ENCODE measurements at places on chromosomes 6 and 20.

GRCh38 chr6:11067348-11067747 is 23.2 kb upstream of the ELOVL2 start:
- no peak for DNase-seq

- no peak for DNase-seq
Measured at GRCh38 chr6:37702314-37702713, 4.6 kb upstream of the MDGA1 start.

- DNase-seq: no peak
Measured at GRCh38 chr6:95866732-95867131, 149.0 kb upstream of the FUT9 start.

DNA sequence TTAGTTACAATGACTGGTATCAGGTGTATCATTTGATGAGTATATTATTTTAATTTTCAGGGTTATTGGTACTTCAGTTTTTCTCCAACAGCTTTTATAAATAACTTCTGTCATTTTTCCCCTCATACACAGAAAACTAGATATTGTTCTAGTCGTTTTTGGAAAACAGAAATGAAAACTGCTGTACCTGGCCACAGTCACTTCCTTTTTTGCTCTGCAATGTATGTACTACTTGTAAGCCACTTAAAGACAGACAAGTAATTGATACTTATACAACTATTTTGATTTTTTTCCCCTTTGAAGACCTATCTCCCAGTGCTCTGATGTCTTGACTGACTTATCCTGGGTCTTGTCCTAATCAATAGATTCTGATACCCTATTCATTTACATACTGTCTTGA is 218.6 kb upstream of the RUNX2 start:
- no peak for DNase-seq

DNA sequence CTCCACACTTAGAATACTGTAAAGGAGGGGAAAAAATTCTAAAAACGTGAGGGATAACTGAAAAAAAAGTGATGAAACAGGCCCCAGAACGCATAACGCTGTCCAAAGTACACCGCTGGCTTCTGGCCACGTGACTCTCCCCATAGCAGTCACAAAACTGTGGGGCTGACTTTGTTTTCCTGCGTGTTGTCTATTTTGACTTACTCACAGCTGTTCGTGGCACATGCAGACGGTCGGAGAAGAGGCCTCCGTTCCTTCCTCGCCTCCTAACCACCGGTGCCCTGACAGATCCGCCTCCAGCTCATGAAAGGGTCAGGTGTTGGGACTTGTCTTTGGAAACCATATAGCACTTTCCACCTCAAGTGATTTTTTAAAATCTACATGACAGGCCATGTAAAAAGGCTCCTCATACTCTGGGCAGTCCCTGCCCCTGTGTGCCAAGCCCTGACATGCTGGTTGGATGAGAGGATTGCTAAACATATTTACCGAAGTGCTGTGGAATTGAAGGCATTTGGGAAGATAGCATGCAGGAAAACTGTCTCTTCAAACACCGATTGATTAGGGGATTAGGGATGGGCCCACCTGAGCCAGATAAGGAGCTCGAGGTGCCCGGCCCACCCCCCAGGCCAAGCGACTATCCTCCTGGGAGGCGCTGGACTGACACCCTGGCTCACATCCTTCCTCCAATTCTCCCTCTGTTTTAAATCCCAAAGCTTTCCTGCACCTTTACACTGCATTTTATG is 54.8 kb downstream of the DACT2 start:
- no peak for DNase-seq

DNA sequence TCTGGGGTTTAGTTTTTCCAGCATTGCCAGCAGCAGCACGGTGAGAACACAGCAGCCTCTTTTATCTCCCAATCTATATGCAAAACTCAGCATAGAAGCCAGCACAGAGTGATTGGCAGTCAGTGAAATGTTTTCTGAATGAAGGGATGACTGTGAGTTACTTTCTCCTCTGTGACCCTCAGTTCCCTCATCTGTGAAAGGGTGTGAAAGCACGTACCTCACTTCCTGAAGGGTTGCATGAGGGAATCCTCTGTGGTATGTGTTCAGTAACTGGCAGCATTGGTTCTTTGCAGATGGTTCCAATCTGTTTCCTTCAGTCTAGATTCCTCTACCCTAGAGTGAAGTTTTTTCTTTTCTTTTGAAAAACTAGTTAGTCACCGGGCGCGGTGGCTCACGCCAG is 40.0 kb downstream of the EFCAB8 start:
- peak; percentile 63 for DNase-seq

DNA sequence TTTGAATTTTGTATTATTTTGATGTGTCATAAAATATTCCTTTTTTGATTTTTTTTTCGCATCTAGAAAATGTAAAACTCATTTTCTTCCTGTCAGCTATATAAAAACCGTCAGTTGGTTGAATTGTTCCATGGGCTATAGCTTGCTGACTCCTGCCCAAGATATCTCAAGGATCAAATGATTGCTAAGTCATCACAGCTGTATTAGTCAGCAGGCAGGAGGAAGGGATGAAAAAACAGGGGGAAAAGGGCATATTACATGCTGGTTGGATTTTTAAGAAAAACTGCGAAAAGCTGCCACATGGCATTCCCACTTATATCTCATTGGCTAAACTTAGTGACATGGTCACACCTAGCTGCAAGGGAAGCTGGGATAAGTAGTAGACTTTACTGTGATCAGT is 569.9 kb downstream of the BCKDHB start:
- DNase-seq: no peak

GRCh38 chr20:42046371-42047085 is 428.4 kb upstream of the CHD6 start:
- DNase-seq: no peak

DNA sequence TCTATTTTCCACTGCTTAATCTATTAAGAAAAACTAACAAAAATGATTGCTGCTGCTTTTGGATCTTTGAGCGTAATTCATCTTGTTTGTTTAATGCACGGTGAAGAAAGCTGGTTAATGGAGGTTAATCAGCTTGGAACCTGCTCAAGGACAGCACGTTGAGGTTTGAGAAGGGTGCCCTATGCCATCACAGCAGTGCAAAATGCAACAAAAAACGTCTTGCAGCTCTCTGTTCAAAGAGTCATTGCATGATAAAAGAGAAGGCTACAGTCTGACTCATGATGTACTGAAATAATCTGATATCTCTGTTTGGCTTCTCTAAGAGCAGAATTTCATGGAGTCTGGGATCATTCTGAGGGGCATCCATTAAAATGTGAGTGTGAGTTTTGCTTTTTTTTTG is 80.6 kb upstream of the PREP start:
- DNase-seq: no peak

GRCh38 chr6:105675715-105676397 is 273.0 kb upstream of the PREP start:
- peak; percentile 69 for DNase-seq

- no peak for DNase-seq
Measured at GRCh38 chr6:70510600-70510999, 56.1 kb upstream of the SDHAF4 start.

Measured in AG04449 (cell line).